DMS 273 treated with DMSO at 0.1 percent for 48 hours (cell line): ENCODE measurements at places on chromosomes 1 and 21.

GRCh38 chr21:42219606-42220137 lies 732 bp downstream of the ABCG1 start:
- DNase-seq, result no peak

GRCh38 chr1:150512846-150513245 lies 2.7 kb upstream of the FALEC start:
- no peak for DNase-seq

GRCh38 chr1:2595261-2595811 lies 8.8 kb downstream of the PRXL2B start:
- no peak for DNase-seq

GRCh38 chr21:33767236-33767635 lies 124.9 kb downstream of the ITSN1 start:
- DNase-seq, result no peak

- no peak for DNase-seq
Observed at GRCh38 chr21:41763996-41764395, 2.9 kb downstream of the RIPK4 start.

GRCh38 chr1:175725684-175726083 lies 17.7 kb downstream of the TNR start:
- no peak for DNase-seq

- no peak for DNase-seq
Observed at GRCh38 chr1:52348704-52349300, 17.2 kb downstream of the CC2D1B start.

DNA sequence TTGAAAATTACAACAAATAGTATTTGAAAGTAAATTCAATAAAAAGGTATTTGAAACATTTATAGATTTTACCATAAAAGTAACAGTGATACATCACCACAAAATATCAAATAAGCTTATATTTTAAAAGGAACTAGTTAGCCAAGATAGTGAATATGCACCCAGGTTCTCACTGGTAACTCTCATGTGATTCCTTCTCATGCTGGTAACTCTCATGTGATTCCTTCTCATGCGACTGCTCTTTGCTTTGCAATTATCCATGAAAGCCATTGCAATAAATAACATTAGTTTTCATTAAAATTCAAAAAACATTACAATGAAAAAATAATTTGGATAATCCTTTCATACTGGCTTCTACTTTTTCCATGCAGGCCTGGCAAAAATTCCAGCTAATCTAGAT lies 75.4 kb downstream of the AHCTF1 start:
- no peak for DNase-seq

GRCh38 chr1:147892731-147893214 lies 9.8 kb upstream of the GJA8 start:
- DNase-seq, result peak; percentile 8

GRCh38 chr1:221067721-221068120 lies 188.5 kb downstream of the HLX start:
- DNase-seq, result no peak

- DNase-seq, result no peak
Observed at GRCh38 chr1:36256558-36257374, 32.5 kb downstream of the THRAP3 start.

- DNase-seq, result peak; percentile 34
Observed at GRCh38 chr1:48916130-48917069, 139.7 kb upstream of the BEND5 start.

DNA sequence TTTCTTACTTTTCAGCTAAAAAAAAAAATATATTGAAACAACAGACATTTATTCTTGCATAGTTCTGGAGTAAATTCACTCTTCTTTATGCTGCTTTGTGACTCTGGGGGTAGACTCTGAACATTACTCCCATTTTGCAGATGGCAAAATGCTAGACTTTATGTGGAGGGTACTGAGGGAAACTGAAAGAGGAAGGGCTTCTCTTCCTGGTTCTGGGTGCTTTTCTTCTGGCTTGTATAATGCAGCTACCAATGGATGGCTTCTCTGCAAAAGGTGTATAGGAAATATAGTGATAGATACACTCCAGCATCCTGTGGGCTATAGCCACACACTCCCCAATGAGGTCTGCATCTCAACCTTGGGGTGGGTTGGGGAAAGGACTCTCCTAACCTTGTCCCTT lies 19.7 kb upstream of the ZBTB40 start:
- no peak for DNase-seq

DNA sequence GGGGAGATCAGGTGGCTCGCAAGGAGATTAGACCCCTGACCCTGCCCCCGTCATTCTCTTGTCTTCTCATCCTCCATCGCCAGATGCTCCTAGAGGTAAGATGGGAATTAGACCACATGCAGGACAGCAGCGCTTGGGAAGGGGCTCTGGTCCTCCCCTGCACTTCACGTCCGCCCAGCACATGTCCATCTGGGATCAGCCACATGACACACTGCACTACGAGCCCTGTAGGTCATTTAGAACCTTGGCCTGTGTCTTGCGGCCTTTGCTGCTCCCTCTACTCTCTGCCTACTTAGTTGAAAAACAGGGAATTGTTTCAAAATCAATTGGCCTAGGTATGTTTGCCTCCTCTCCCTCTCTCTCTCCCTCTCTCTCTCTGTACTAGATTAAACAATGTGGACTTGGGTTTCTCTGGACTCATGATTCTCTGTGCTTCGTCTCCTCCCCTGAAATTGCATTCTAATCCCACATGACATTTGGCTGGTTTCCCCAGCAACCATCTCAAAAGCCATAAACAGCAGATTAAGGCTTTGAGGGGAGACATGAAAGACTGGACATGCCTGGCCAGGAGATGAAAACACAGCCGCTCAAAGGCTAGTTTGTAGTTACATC lies 3.8 kb upstream of the NCMAP start:
- no peak for DNase-seq
